Activated CD8-positive, alpha-beta memory T cell treated with anti-CD3 and anti-CD28 coated beads for 48 hours (primary cell): ENCODE measurements at places on chromosomes 13 and 19.

DNA sequence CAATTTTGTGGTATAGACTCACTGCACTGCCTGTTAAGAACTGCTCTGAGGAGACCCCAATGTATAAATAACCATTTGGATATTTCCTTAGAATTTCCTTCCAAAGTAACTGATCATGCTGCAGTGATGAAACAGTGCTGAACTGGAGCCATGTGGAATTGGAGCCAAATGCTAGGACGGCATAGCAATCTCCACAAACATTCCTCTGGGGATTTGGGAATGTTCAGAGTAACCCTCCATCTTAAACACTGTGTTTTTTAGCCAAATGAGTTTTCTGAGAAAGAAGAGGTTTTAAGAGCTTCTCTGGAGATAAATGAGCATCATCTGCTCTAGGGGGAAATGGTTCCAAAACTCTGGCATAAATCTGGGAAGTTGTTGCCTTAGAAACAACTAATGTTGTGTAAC, 98.2 kb downstream of the OLFM4 start:
- no peak for DNase-seq

- no peak for DNase-seq
These were observed 6.5 kb downstream of the CEBPA start for GRCh38 chr19:33295621-33296487.

DNA sequence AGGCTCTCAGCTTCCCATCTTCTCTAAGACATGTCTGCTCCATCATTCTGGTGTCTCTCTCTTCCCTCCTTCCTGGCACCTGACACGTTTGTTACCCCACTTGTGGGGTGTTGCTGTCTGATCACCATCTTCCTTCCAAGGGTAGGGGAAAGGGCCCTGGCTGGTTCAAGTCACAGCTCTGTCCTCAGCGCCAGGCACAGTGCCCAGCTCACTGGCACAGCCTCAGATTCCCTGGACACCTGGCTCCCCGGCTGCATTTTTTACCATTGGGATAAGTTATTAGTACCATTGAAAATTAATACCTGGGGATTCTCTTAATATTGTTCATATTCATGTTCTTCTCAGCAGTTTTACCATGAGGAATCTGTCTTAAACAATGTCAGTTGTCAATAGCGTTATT, 50.8 kb upstream of the LDLR start:
- no peak for DNase-seq

DNA sequence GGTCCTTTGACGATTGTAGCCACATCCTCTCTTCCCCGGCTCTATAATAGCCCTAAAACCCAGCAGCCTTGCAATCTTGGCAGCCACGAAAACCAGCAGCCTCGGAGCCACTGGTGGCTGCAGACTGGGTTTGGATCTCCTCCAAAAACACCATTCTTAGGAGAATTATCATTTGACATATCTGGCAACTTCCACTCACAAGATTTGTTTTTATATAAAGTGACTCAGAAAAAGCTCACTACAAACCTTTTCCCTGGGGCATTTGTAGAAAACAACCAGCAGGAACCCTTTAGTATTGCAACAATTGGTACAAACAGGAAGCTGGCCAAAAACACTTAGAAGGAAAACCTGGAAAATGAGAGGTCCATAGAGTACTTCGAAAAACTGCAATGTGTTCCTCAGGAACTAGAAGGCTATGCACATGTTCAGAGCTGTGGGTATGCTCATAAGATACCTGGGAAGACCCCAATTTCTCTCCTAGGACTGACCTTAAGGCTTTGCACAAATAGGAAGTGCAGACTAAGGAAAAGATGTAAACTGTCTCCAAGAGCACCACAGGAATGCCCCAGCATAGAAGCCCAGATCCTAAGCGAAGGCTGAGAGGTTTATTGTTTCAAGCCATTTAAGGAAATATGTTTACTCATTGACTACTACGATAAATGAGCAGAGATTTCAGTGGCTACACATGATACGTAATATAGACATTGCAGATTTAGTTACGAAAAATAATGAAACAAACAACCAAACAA, 71.2 kb downstream of the MYO16 start:
- no peak for DNase-seq

DNA sequence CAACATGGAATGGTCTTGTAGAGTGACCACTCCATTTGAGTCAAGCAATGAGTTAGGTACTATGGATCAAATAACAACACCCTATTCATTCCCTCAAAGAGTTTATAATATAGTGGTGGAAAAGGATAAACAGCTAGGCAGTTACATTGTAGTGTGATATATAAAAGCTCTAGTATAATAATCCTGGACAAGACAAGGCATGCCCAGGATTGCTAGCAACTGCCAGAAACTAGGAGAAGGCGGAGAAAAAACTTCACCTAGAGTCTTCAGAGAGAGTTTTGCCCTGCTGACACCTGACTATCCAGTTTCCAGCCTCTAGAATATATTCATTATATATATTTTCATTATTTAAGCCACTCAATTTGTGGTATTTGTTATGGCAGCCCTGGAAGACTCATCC, 530.6 kb downstream of the KLF12 start:
- no peak for DNase-seq

GRCh38 chr13:37345869-37346268, 240.4 kb upstream of the CSNK1A1L start:
- DNase-seq: no peak

DNA sequence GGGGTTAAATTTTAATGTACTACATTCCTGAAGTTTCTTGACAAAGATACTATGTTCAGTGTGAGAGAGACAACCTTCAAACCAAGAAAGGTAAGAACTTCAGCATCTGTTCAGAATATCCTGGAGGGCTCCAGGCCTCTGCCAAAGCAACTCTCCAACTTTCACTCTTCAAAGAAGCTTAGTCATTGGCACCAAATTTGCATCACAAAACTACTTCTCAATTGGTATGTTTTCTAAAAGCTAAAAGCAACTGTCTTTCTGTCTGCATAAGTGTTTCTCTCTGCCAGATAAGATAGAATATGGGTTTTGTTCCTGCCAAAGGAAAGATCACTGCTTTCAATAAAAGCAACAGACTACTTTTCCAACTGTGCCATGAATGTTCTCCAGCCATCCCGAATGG, 187.4 kb downstream of the SUCLA2 start:
- no peak for DNase-seq

DNA sequence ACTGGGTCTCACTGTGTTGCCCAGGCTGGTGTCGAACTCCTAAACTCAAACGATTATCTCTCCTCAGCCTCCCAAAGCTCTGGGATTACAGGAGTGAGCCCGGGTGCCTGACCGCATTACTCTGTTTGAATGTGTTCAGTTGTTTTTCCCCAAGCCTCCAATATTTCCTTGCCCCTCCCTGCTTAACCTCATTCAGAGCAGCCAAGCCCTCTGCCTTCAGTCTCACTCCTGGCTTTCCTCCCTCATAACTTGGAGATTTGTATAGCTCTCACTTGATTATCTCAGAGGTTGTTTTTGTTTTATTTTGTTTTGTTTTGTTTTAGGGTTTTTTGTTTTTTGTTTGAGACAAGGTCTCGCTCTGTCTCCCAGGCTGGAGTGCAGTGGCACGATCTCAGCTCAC, 11.4 kb downstream of the EPHX3 start:
- DNase-seq: no peak

- no peak for DNase-seq
These were observed at the start of gene PLIN5 for GRCh38 chr19:4534836-4535658. PLIN5 (minus strand) TSS chr19:4535224; CDS start chr19:4534074, 1,150 bp downstream.

DNA sequence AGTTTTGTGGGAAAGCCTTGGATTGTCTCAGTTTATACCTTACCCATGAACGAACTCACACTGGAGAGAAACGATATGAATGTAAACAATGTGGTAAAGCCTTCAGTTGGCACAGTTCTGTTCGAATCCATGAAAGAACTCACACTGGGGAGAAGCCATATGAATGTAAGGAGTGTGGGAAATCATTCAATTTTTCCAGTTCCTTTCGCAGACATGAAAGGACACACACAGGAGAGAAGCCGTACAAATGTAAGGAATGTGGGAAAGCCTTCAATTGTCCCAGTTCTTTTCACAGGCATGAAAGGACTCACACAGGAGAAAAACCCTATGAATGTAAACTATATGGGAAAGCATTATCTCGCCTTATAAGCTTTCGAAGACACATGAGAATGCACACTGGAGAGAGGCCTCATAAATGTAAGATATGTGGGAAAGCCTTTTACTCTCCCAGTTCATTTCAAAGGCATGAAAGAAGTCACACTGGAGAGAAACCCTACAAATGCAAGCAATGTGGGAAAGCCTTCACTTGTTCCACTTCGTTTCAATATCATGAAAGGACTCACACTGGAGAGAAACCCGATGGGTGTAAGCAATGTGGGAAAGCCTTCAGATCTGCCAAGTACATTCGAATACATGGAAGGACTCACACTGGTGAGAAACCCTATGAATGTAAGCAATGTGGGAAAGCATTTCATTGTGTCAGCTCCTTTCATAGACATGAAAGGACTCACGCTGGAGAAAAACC, 7.5 kb upstream of the ZNF440 start:
- DNase-seq: no peak

DNA sequence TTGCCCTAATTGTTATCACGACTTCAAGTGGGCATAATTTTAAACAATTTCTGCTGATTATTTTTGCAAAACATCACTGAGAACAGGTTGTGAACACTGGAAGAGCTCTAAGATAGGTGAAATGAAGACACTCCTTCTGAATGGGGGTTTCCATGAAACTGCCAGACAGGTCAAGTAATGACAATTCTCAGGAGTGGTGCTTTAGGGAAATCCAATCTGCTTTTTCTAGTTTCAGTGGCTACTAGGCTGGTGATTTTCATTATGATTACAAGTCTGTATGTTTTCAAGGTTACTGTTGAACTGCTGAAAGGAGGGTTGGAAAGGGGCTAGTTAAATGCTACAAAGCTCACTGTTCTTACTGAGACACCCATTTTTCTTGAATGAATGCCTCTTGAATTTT, 1724.2 kb downstream of the PCDH9 start:
- DNase-seq: no peak

GRCh38 chr19:24003537-24003936, 83.5 kb upstream of the ZNF254 start:
- no peak for DNase-seq

DNA sequence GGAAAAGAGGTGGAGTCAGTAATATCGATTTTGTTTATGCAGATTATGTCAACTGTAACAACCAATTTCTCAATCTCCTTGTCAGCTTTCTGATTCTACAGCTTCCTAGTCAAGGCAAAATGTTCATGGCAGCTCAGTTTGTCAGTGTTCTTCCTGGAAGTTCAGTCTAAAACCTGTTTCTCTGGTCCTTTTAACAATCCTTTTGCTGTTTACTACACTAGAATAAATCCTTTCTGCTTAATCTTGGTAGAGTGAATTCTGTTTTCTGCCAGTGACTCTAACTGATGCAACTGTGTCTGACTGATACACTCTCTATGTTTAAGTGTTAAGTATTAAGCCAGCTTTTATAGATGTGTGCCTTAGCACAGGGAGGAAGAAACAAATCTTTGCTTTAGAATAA, 516.9 kb upstream of the KLF12 start:
- no peak for DNase-seq

- no peak for DNase-seq
These were observed 13.5 kb downstream of the SPPL2B start for GRCh38 chr19:2341982-2342381.

GRCh38 chr19:588093-588740, 1.5 kb upstream of the HCN2 start:
- no peak for DNase-seq

DNA sequence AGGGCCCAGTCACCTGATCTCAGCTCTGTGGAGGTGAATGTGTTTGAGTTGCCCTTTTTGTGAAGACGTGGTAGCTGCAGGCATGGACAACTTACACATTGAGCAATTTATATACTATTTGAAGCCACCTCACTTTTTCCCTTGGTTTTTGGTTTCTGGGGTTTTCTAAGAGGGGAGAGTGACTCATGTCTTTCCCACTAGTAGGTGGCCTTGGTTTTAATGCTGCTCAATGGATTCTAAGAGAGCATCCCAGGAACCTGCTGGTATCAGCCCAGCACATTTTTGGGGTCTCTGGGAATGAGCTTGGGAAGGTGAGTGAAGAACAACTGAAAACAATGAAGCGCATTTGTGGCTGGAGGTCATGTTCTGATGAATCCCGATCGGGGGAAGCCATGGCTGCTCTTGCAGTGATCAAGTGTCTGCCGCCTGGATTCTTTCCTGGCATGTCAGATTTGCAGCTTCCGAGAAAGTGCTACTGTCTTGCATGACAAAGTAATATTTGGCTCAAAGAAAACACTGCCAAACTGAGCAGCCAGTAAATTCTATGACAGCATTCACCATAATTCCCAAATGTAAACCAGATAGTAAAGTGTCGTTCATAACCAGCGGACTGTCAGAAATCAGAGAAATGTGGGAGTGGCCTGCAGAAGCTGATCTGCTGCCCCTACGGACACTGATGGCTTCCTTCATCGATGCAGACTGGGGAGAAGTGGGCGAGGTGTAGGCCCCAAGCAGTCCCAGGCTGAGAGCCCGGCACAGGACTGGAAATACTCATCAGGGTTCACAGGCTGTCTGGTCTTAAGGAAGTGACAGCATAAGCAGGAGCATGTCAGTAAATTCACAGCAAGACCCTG, 98.7 kb downstream of the COL4A2 start:
- no peak for DNase-seq

GRCh38 chr13:93146584-93147297, 79.9 kb upstream of the GPC6 start:
- no peak for DNase-seq

GRCh38 chr19:961866-962620, 22.1 kb upstream of the WDR18 start:
- no peak for DNase-seq

DNA sequence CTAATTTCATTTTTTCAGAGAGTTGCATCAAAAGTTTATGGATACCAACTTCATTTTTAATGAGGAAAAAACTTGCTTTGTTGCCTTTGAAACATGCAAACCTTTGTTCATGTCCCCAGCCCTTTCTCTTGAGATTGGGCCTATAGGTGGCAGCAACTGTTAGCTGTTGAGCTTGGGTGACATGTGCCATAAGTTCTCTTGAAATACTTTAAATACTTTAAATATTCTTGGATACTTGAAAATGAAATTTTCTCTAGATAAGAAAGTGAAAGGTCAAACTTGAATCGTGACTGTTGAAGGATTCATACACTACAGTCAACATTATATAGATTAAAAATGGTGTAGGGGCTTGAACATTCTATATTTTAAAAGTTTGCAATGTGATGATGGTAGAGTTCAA, 294.9 kb downstream of the NDFIP2 start:
- no peak for DNase-seq

DNA sequence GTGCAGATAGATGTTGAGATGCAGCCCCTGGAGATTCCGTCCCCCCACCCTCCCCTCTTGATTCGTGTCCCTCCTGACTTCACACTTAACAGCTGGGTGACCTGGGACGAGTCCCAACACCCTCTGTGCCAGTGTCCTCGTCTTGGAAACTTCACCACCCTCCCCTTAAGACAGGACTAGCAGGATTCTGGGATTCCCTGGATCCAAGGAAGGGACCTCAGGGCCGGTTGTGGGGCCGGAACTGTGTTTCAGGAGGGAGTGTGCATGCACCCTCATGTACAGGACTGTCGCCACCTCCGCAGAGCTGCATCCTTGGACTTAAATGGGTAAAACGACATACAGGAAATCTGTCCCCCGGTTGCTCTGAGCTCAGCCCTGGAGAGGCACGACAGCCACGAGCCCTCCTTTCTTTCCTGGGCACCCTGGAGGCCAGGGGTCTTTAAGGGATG, 990 bp downstream of the MYO9B start:
- DNase-seq: no peak
